ENCODE measurements at places on chromosomes 11 and 22.

GRCh38 chr11:40140560-40140959 lies 1318.9 kb downstream of the LRRC4C start:
- DNase-seq = no peak

DNA sequence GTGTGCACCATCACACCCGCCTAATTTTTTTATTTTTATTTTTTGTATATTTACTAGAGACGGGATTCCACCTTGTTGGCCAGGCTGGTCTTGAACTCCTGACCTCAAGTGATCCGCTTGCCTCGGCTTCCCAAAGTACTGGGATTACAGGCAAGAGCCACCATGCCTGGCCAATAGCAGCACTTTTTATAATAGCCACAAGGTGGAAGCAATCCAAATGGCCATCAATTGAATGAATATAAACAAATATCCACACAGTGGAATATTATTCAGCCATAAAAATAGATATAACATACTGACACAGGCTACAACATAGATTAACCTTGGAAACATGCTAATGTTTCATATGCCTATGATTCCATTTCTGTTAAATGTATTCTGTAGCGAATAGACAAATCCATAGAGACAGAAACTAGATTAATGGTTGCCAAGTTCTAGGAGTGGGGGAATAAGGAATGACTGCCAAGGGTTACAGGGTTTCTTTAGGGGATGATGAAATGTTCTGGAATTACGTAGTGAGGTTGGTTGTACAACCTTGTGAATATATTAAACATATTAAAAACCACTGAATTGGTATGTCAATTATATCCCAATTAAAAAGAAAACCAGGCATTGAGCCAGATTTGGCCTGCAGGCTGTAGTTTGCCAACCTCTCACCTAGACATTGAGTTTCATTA lies 4.8 kb downstream of the VPS51 start:
- no peak for DNase-seq

DNA sequence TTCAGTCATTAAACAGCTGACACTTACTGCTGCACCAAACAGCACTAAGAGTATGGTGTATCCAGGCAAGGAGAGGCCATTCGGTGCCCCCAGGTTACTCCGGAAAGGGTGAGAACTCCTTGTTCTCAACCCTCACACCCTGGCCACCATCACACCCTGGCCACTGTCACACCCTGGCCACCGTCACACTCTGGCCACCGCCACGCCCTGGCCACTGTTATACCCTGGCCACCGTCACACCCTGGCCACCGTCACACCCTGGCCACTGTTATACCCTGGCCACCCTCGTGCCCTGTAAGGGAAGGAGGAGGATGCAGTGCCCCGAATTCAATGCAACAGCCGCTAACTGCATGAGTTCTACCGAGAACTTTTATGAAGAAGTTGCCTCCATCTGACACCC lies 644.4 kb downstream of the TBC1D22A start:
- DNase-seq = peak; percentile 33

- no peak for DNase-seq
These were observed 223.9 kb upstream of the ZBED5 start for GRCh38 chr11:11081776-11082175.

DNA sequence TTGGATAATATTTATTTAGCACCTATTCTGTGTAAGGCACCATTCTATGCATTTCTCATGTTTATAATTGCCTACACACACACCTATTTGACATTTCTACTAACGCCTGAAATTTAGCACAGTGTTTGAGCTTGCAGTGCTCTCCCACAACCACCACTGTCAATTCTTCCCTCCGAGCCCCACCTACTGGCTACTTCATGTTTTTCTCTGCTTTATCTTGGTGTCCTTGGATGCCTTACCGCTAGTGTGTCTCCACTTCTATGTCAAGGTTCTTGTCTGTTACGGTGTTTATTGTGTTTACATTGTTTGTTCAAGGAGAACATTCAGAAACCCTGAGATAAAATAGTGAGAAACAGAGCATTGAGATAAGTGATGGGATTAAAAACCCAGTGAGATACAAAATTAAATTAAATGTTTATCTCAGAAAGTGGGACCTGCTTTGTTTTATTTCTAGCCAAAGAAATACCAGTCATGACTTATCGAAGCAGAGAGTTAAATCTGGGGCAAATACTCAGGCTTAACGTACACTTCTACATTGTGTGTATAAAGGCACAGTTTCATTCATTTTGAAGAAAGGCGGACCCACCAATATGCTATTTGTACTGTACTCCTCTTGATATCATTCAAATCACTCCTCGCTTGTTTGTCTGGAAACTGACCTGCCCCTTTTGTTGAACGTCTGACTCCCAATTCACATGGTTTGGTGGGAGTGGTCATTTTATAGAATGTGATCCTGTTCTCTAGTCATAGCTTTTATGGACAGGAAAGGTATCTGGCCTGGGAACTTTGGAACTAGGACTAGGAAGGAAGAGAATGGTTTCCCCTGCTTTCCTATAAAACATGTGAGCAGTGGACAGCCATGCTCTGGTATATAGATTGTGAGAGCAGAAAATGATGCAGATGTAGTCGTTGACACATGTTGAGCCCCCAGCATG lies 39.2 kb upstream of the SLC36A4 start:
- no peak for DNase-seq

- no peak for DNase-seq
These were observed at the start of gene IFITM1 for GRCh38 chr11:313787-314553. IFITM1 (plus strand) TSS chr11:314040; CDS start chr11:314171, 131 bp downstream.

DNA sequence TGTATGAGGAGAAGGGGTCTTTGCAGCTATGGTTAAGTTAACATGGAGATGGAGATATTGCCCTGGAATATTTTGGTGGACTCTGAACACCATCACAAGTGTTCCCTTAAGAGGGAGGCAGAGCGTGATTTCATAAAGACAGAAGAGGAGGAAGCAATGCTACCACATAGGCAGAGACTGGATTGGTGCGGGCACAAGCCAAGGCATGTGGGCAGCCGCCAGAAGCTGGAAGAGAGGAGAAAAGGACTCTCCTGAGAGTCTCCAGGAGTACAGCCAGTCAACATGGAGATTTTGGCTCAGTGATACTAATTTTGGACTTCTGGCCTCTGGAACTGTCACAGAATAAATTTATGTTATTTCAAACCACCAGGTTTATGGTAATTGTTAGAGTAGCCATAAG lies 231.6 kb downstream of the OPCML start:
- DNase-seq = no peak

GRCh38 chr11:125701018-125701610 lies 20.5 kb upstream of the ACRV1 start:
- no peak for DNase-seq

- DNase-seq = no peak
These were observed 5.0 kb downstream of the VSTM5 start for GRCh38 chr11:93845181-93846092.

DNA sequence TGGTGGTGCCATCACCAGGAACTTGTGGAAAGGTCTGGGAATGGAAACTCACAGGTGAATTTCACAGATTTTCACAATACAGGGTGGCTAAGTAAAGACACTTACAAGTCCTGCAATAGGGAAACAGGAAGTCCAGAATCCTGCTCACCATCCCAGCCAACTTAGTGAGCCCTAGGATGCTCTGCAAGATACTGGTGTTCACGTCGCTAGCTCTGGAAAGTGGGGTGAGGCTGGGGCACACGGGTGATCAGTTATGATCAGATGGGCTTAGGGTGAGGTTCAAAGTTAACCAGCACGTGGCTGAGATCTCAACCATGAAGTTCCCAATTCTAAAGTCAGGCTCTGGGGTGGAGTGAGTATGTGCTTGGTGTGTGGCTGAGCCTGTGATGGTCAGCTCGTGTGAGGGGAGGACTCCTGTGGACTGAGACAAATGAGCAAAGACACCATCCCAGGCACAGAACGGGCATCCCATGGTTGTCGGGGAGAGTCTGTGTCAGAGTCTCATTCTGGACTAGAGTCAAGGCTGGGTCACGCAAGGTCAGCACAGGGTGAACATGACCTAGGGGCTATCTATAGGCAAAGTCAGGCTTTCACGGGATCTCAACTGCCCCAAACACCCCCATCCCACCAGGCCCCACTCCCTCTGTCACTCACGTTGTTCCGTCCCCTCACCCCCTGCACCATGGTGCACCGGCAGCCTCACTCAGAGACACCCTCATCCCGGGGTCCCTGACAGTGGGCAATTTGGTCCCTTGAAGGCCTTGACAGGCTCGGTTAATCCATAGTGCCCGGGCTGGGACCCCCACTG lies 23.9 kb downstream of the IGLL5 start:
- no peak for DNase-seq

GRCh38 chr22:24037851-24038765 lies 27.0 kb downstream of the CABIN1 start:
- DNase-seq = no peak

DNA sequence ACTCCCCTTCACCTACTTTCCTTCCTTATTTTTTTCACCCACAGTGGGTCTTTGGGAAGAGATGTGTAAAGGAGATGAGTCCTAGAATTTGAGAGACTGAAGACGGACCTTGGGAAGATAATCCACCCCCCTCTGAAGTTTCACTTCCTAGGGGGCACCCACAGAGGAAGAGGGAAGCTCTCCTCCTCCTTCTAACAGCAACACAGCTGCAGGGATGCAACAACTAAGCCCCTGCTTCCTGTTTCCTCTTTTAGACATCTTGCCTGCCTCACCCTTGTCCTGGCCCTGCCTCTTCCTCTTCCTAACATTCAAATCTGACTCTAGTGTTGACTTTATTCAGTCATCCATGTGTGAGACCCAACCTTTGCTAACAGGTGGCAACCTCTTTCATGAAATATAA lies 424.6 kb downstream of the BUD13 start:
- no peak for DNase-seq

GRCh38 chr22:16925407-16925966 lies 82.5 kb downstream of the GAB4 start:
- no peak for DNase-seq

DNA sequence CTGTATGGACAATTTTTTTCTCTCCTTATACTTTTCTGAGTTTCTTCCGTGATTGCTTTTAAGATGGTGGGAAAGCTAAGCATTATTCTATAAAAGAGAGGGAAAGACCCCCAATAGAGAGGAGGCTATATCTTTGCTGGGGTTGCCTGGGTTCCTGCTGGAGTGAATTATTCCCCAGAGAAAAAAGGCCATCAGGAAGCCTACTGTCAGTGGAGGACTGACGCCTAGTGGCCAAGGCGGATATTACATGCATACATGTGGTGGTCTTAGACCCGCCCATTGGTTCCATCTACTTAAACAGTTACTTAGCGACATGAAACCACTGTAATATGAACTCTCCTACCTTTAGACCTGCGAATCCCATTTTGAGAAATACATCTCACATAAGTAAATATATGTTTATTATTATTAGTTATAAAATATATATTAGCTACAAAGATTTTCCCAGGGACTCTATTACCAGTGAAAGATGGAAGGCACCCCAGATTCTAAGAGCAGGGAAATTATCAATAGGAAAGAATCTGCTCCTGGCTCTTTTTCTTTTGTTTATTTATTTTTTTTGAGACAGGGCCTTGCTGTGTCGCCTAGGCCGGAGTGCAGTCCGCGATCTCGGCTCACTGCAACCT lies 15.7 kb upstream of the PGA3 start:
- DNase-seq = no peak
